Gastrocnemius medialis (tissue), 4 donors: ENCODE measurements at places on chromosomes 2 and 18.

- DNase-seq: no peak
Observed at GRCh38 chr18:7743256-7743655, 176.1 kb downstream of the PTPRM start.

DNA sequence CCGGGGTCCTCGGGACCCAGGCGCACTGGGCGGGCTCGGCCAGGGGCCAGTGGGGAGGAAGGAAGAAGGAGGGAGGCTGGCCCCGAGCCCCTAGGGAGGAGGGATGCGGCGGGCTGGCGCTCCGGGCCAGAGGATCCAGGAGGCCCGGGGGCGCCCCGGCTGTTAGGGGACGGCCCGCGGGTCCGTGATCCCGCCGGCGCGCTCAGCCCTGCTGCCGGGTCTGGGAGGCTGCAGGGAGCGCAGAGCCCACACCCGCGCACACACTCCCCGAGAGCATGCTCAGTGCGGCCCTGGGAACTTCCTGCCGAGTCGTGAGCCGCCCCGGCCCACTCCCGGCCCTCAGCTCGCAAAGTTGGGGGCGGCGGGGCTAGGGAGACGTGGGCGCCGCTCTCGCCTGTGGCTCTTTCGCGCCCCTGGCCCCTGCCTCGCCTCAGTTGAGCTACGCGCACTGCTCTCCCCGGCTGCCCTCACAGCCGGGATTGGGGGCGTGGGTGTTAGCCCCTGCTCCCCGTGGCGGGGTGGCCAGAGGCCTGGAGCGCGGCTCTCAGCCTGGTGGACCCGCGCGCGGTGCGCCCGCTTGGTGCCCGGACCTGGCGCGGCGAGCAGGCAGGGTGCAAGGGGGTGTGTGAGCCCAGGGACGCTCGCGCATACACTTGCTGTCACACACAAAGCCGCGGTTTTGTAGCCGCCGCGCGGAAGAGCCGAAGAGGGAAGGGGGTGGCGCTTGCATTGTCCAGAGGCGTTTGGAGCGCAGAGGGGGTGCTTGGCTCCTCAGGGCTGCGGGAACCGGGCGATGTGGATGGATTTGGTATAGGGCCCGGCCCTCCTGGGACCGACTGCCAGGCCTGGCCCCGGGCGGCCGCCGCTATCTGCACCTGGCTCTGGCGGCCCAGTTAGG lies 132.9 kb upstream of the MGAT5 start:
- no peak for DNase-seq

DNA sequence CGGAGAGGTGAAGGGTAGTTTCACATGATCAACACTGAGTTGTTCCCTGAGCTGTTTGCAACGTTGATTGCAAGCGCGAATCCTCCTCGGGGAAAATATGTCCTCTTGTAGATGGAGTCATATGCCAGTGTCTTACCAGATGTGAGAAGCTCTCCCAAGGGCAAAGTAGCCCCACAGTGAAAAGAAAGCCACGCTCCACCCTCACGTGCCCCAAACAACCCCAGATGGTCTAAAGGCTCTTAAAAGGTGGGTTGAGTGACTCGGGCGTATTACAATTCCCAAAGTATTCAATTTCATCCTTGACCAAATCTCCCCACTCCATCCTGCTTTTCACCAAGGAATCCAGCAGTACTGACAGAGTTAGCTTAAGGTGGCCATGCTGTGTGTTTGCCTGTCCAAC lies 332.1 kb upstream of the SOX11 start:
- no peak for DNase-seq

DNA sequence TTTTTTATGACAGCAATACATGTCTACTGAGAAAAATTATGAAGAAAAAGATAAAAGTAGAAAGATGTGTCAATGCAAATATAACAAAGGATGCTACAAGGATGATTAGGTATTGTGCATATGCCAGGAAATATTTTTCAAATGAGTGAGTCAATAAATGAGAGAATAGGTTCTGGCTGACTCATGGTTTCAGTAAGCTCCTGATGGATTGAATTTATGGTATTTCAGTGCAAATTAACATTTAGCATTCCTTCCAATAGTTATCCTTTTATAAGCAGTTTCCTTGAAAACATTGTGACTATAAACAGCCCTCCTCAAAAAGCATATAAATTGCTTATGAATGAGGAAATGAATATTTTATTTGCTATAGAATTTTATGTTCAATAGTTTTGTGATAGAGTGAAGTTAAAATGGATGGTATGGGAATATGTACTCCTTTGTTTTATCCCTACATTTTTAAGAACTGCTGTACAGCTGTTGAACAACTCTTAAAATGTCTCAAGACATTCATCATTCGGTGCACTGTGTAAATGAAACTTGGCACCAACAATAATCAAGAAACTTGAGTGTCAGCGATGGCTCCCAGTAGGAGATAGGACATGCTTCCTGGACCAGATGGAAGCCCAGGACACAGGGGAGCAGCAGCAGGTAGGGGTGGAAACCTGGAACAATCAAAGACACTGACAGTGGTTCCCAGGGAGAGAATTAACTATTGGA lies 144.7 kb downstream of the PMAIP1 start:
- DNase-seq: no peak

DNA sequence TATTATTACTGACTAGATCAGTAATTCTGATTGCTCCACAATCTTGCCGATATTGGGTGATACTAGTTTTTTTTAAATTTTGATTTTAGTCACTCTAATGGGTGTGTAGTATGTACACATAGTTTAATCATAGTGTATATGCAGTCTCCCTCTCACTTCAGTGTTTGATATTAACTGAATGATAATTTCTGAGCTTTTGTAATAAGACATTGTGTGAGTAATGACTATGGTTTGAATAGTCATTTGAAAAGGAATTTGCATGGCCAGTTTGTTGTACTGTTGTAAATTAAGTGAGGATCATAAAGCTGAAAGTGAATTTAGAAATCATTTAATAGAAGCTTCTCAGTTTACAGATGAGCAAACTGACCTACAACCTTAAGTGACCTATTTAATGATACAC lies 33.4 kb downstream of the USP14 start:
- no peak for DNase-seq

DNA sequence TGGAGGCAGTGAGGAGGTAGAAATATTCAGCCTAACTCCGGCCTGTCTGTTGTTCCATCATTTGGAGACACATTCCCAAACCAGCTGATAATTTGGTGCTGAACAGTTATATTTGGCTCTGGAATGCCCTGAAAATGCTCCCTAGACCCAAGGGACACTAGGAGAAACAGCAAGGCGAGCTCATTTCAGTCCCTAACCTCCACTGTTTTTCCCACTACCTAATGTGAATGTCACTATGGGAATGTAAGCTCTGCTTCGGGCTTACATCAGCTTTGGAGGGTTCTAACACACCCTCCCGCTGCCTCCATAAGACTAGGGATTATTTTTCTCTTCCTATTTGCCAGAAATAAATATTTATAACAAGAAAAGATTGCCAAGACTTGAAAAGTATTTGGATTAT lies 103.5 kb downstream of the ANTXR1 start:
- no peak for DNase-seq

- DNase-seq: no peak
Observed at GRCh38 chr18:75207310-75208154, 1.4 kb downstream of the PTGR3 start.

- DNase-seq: no peak
Observed at GRCh38 chr2:54457323-54458023, 1.3 kb downstream of the SPTBN1 start.
